Activated CD8-positive, alpha-beta T cell treated with anti-CD3 and anti-CD28 coated beads for 36 hours (primary cell): ENCODE measurements at places on chromosomes 4 and X. TPM values are rescaled to one million over a fixed set of nuclear protein-coding genes. Genes with fewer than 3 reads are reported as not detected.

DNA sequence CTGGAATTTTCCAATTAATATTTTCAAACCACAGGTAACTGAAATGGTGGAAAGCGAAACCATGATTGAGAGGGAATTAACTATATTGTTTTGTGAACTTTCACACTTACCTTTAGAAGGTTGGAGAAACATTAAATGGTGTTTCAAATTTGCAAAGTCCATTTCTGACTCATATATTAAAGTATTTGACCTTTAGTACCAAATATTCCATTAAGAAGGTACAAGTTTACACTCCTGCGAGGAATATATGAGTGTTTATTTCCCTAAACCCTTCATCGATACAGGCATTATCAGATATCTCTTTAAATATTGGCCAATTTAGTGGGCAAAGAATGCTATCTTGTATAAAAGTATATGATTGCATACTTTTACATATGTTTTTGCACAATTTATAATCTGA, 44.1 kb upstream of the NPNT start:
- no peaks in the 10 kb centered on the region for H3K27me3 ChIP-seq
- no peaks in the 10 kb centered on the region for H3K4me1 ChIP-seq
- H3K4me3 ChIP-seq, result no peak overlapping the region
- peaks cover 14% of the 10 kb centered on the region for H3K36me3 ChIP-seq
- no peak for DNase-seq

DNA sequence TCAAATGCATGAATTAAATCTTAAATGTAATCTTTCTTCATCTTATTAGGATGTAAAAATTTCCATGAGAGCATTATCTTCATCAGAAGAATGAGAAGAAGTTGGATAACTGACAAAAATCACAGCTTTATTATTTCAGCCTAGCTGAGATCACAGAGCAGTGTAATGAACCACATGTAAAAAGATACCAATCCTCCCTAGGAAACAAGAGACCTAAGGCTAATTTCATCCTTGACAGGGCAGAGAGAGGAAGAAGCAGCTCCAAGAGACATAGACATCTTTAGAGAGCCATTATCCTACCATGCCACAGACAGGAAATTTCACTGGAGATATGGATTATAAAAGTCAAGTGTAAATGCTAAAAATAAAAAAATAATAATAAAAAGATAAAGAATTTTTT, 40.9 kb upstream of the IL15 start:
- no peaks in the 10 kb centered on the region for H3K36me3 ChIP-seq
- no peaks in the 10 kb centered on the region for H3K4me1 ChIP-seq

- H3K4me1 ChIP-seq, result peaks cover 5% of the 10 kb centered on the region
- no peak for DNase-seq
- H3K36me3 ChIP-seq, result no peaks in the 10 kb centered on the region
Measured at GRCh38 chr4:108272046-108272445, 103.3 kb upstream of the LEF1 start.

- peak; percentile 70 for DNase-seq
- peak overlapping the region; percentile 51 for H3K27ac ChIP-seq
- no peaks in the 10 kb centered on the region for H3K27me3 ChIP-seq
- no peak overlapping the region for H3K4me3 ChIP-seq
Measured at GRCh38 chr4:25783943-25784342, 78.8 kb downstream of the SEL1L3 start.

- no peak overlapping the region for H3K27ac ChIP-seq
- H3K4me1 ChIP-seq, result no peaks in the 10 kb centered on the region
- DNase-seq, result no peak
- H3K36me3 ChIP-seq, result no peaks in the 10 kb centered on the region
- H3K27me3 ChIP-seq, result peaks cover 3% of the 10 kb centered on the region
- H3K4me3 ChIP-seq, result no peak overlapping the region
Measured at GRCh38 chr4:94676970-94677369, 80.8 kb upstream of the BMPR1B start.

GRCh38 chr4:127001933-127002332, 630.8 kb upstream of the INTU start:
- no peaks in the 10 kb centered on the region for H3K4me1 ChIP-seq
- no peaks in the 10 kb centered on the region for H3K36me3 ChIP-seq
- no peak for DNase-seq
- no peak overlapping the region for H3K27ac ChIP-seq
- H3K27me3 ChIP-seq, result no peaks in the 10 kb centered on the region
- no peak overlapping the region for H3K4me3 ChIP-seq

DNA sequence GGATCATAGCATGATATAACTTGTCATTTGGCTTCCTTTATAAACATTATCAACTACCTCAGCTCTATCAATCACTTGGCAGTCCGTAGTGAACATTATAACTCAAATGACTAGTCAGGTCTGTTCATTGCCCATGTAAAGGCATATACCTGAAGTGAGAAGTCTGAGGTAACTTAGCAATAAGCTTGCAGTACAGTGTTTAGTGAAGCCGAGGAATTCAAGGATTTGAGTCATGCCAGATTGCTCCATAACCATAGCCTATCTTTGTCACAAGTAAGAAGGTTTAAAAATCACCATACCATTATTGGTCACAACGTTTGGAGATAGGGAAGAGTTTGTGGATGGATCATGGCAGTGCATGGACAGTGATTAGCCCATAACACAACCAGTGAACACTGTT, 41.6 kb downstream of the AR start:
- no peaks in the 10 kb centered on the region for H3K4me1 ChIP-seq
- H3K27ac ChIP-seq, result no peak overlapping the region
- DNase-seq, result no peak
- H3K36me3 ChIP-seq, result no peaks in the 10 kb centered on the region
- no peaks in the 10 kb centered on the region for H3K27me3 ChIP-seq

DNA sequence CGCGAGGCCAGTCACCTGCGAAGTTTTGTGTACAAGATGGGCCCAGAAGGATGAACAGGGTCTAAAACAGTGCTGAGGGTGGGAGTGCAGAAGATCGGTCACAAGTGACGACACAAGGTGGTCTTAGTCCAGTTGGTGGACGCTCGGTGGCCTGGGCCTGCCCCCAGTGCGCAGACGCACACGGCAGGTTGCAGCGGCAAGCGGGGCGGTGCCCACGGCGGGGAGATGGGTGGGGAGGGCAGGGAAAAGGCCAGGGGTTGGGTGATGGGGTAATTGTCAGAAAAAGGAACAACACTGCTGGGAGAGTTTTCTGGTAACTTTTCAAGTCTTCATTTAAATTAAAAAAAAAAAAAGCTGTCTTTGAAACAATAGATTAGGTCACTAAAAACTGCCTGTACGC, 1.0 kb upstream of the PRDX4 start:
- peak overlapping the region; percentile 96 for H3K27ac ChIP-seq
- no peaks in the 10 kb centered on the region for H3K27me3 ChIP-seq
- H3K36me3 ChIP-seq, result peaks cover 8% of the 10 kb centered on the region

GRCh38 chrX:43654431-43655150, 1.5 kb upstream of the MAOA start:
- DNase-seq, result peak; percentile 81
- H3K36me3 ChIP-seq, result no peaks in the 10 kb centered on the region
- peaks cover 4% of the 10 kb centered on the region for H3K4me1 ChIP-seq

- H3K27me3 ChIP-seq, result peaks cover 1% of the 10 kb centered on the region
- no peaks in the 10 kb centered on the region for H3K36me3 ChIP-seq
- no peak overlapping the region for H3K4me3 ChIP-seq
Measured at GRCh38 chr4:80098635-80099034, 25.6 kb upstream of the ANTXR2 start.

DNA sequence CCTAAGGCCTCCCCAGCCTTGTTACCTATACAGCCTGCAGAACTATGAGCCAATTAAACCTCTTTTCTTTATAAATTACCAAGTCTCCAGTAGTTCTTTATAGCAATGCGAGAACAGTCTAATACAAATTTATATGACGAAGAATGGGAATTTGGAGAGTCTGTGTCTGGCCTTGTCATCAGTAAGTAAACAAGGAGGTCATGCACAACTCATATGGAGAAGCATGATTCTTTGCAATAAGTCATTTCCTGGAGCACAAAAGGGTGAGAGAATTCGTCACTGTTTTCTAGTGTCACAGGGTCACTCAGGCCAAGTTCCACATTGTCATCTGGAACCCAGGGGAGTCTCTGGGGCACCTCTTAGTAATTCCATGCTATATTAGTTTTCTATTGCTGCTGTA, 49.0 kb upstream of the HS6ST2 start:
- H3K27me3 ChIP-seq, result peaks cover 2% of the 10 kb centered on the region
- H3K4me1 ChIP-seq, result no peaks in the 10 kb centered on the region
- no peak for DNase-seq
- no peak overlapping the region for H3K4me3 ChIP-seq
- H3K36me3 ChIP-seq, result no peaks in the 10 kb centered on the region

- no peak overlapping the region for H3K27ac ChIP-seq
- peaks cover 3% of the 10 kb centered on the region for H3K27me3 ChIP-seq
Measured at GRCh38 chr4:38768968-38769394, 13.8 kb downstream of the TLR10 start.

VEGFC gene
- not detected for total RNA-seq

MAGEB17 gene
- total RNA-seq, result not detected

GRCh38 chr4:47907089-47907646, 7.2 kb downstream of the NFXL1 start:
- H3K27me3 ChIP-seq, result no peaks in the 10 kb centered on the region
- DNase-seq, result no peak
- peaks cover 26% of the 10 kb centered on the region for H3K4me1 ChIP-seq
- no peak overlapping the region for H3K4me3 ChIP-seq

- H3K36me3 ChIP-seq, result no peaks in the 10 kb centered on the region
- H3K4me3 ChIP-seq, result no peak overlapping the region
- H3K27me3 ChIP-seq, result peaks cover 5% of the 10 kb centered on the region
- no peak for DNase-seq
- no peak overlapping the region for H3K27ac ChIP-seq
Measured at GRCh38 chr4:77232653-77233052, 75.6 kb downstream of the CCNG2 start.

DNA sequence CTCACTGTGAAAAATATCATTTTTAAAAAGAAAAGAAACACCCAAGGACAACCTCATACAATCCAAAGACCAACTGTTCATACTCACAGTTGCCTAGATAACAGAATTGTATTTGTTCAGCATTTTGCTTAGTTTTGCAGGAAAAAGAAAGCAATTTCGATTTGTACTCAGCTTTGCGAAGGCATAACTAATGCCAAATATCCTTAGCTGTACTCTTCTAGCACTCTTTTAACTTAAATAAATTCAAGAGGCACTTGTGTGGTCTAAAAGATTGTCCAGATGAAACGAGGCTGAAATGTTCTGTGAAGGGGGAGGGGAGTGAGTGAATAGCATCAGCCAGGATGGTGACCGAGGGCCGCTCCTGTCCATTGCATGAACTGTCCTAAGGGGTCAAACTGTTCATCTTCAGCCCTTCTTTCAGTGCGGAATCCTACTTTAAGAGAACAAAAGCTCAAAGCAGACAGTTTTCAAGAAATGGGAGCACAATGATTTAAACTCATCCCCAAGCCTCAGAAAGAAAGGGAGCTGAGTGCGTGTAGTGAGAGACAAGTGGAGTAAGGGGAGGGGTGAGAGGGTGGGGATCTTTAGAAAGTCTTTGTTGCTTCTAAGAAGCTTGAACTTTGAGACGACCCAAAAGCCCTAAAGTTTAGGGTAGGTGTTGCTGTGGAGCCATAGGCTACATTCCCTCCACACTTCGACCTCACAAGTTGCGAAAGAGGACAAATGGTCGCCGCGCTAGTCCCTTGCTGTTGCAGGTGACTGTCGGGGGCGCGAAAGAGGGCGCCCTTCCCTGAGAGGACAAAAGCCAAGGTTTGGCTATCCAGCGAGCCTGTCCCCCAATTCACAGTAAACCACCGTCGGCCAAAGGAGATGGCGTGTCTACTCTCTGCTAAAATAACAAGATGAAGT, 4.0 kb upstream of the NEUROG2 start:
- H3K4me3 ChIP-seq, result peak overlapping the region; percentile 2
- H3K4me1 ChIP-seq, result peaks cover 46% of the 10 kb centered on the region
- H3K36me3 ChIP-seq, result peaks cover 5% of the 10 kb centered on the region
- peak; percentile 33 for DNase-seq

DNA sequence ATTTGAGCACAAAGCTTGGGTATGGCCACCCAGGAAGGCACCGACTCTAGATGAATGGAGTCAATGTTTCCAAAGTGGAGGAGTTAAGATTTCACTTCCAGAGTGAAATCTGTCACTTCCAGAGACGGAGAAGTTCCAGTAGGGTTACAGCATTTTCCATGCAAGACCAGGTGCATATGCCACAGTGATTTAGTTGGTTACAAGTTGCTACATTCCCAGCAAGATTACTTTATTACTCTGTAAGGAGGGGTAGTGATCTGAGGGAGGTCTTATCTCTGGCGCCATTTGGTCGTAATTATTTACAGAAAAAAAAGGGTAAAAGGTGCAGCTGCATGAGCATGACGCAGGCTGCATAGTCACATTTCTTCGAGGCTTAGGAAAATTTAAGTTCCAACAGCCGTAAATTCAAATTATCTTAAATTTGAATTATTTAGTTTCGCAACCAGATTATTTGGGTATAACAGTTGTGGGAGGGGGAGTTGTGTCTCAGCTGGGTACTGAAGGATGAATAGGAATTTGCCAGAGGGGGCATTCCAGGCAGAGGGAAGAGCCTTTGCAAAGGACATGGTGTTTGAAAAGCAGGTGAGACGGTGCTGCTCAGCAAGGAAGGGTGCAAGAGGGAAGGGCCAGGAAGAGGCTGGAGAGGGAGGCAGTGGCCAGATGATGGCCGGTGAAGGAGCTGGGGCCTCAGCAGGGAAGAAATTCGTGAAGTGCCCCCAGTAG, 17.4 kb upstream of the AFAP1 start:
- no peak overlapping the region for H3K27ac ChIP-seq
- H3K27me3 ChIP-seq, result peaks cover 11% of the 10 kb centered on the region
- DNase-seq, result no peak
- no peaks in the 10 kb centered on the region for H3K36me3 ChIP-seq

GRCh38 chr4:38452009-38452408, 212.0 kb upstream of the KLF3 start:
- H3K27me3 ChIP-seq, result no peaks in the 10 kb centered on the region
- peak; percentile 19 for DNase-seq
- peaks cover 10% of the 10 kb centered on the region for H3K36me3 ChIP-seq
- peaks cover 47% of the 10 kb centered on the region for H3K4me1 ChIP-seq

RPA4 gene
- 0.38 TPM for total RNA-seq

GRCh38 chr4:41189076-41189475, 25.3 kb downstream of the APBB2 start:
- peaks cover 5% of the 10 kb centered on the region for H3K27me3 ChIP-seq
- no peak overlapping the region for H3K4me3 ChIP-seq
- H3K27ac ChIP-seq, result no peak overlapping the region
- no peaks in the 10 kb centered on the region for H3K36me3 ChIP-seq

COL4A5 gene
- total RNA-seq, result not detected

GRCh38 chrX:110089656-110090403, 86.9 kb downstream of the TMEM164 start:
- DNase-seq, result no peak
- no peaks in the 10 kb centered on the region for H3K27me3 ChIP-seq
- no peak overlapping the region for H3K4me3 ChIP-seq
- H3K36me3 ChIP-seq, result peaks cover 8% of the 10 kb centered on the region
- peaks cover 28% of the 10 kb centered on the region for H3K4me1 ChIP-seq
- H3K27ac ChIP-seq, result no peak overlapping the region

- no peaks in the 10 kb centered on the region for H3K27me3 ChIP-seq
- H3K4me3 ChIP-seq, result no peak overlapping the region
- H3K36me3 ChIP-seq, result no peaks in the 10 kb centered on the region
- H3K27ac ChIP-seq, result no peak overlapping the region
- DNase-seq, result no peak
Measured at GRCh38 chrX:20488473-20488872, 221.8 kb upstream of the RPS6KA3 start.

TLL1 gene
- total RNA-seq, result not detected

GRCh38 chr4:7210824-7211223, 18.5 kb downstream of the SORCS2 start:
- H3K4me3 ChIP-seq, result no peak overlapping the region
- H3K4me1 ChIP-seq, result no peaks in the 10 kb centered on the region
- H3K36me3 ChIP-seq, result no peaks in the 10 kb centered on the region
- H3K27ac ChIP-seq, result no peak overlapping the region
- H3K27me3 ChIP-seq, result peaks cover 1% of the 10 kb centered on the region
